Activated naive CD8-positive, alpha-beta T cell treated with anti-CD3 and anti-CD28 coated beads for 36 hours (primary cell): ENCODE measurements at places on chromosomes 2 and 18. TPM values are rescaled to one million over a fixed set of nuclear protein-coding genes. Genes with fewer than 3 reads are reported as not detected.
A peak's percentile ranks its signal among the peaks of the same experiment; 100 is the strongest.

TCF23 gene
- not detected for total RNA-seq

ACMSD gene
- total RNA-seq: not detected

DNA sequence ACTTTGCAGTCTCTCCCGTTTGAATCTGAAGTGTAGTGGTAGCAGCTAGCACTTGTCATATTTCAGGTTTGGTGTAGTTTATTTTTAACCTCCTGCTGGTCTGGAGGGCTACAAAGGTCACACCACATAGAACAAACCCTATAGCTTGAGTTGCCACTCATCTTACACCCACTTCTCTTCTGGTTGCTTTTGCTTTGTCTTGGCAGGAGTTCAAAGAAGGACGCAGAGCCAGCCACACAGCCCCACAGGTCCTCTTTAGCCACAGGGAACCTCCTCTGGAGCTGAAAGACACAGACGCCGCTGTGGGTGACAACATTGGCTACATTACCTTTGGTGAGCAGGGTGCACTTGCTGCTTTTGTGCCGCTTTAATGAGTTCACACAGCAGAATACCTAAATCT, 15.6 kb upstream of the GPBAR1 start:
- DNase-seq: no peak

DNA sequence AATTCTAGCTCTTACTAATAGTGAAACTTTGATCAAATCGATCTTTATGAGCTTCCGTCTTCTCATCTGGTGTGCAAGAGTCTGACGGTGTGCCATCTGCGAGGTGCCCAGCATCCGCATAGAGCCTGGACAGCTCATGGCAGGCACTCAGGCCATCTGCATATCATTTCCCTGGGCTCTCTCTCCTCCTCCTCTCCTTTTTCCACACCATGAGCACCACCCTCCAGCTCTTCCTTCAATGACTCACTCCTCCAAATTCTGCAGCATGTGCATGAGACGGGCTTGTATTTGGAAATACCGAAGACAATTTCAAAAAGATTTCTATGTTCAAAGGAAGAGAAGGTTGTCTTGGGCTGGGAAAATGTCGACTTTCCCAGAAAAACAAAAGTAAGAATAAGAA, 161.1 kb downstream of the CCBE1 start:
- no peak for DNase-seq

GRCh38 chr2:27690052-27690451, 26.4 kb downstream of the SLC4A1AP start:
- DNase-seq: no peak

DNA sequence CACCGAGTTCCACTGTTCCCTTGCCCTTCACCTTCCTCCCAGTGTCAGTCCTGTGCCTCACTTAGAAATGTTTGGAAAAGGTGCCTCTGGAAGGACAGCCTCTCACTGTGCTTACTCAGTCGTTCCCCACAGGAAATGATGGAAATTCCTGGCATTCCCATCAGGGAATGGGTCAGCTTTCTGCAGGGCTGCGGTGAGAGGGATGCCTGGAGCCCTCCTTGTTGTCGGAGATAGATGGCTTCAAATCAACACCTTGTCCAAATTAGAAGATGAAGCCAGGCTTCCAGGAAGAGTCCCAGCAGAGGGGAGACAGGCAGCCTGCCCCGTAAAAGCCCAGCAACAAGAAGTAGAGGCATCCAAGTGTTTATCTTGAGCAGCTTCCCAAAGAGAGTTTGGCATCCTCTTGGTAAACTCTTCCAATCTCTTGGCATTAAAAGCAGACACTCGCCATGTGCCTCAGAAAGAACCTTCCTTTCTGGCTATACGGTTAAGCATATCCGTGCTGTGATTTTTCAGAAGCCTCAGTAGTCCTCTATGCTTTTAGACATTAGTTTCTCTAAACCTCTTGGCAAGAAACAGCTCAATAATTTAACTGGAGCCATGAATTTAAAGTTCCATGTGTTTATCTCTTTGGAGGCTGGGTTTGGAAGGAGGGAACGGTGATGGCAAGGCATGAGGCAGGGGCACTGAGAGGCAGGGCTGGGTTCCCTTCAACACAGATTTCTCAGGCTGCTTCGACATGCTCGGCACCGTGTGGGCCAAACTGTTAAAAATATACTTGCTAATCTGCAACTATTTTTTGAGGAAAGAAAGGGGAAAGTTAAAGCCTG, 25.1 kb downstream of the COLEC12 start:
- DNase-seq: no peak

IL1A gene
- 0.20 TPM for total RNA-seq

GRB14 gene
- not detected for total RNA-seq

KIF5C gene
- total RNA-seq: 15.3 TPM

MOCOS gene
- total RNA-seq: 0.14 TPM

GRCh38 chr2:194383401-194383800, 1273.6 kb upstream of the SLC39A10 start:
- peak; percentile 0 for DNase-seq

DNA sequence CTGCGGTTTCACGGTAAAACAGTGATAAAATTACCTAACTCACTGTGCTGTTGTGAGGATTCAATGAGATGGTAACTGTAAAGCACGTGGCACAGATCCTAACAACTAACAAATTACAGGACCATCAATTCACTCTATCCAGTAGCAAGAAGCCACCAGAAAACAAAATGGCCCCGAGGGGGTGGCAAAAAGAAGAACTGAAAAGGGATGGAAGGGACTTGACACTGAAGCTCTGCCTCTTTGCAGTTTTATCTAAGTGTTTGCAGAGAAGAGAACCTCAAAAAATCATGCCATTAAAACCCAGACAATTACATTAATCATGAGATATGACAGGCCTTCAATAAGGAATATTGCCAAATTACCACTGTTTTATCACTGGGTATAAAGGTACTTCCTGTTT, 46.7 kb downstream of the IRS1 start:
- no peak for DNase-seq

ZNF512 gene
- 21.0 TPM for total RNA-seq

AMER3 gene
- not detected for total RNA-seq

SLC66A2 gene
- 30.2 TPM for total RNA-seq

- DNase-seq: no peak
Measured at GRCh38 chr2:177275040-177275742, 10.7 kb upstream of the NFE2L2 start.

DNA sequence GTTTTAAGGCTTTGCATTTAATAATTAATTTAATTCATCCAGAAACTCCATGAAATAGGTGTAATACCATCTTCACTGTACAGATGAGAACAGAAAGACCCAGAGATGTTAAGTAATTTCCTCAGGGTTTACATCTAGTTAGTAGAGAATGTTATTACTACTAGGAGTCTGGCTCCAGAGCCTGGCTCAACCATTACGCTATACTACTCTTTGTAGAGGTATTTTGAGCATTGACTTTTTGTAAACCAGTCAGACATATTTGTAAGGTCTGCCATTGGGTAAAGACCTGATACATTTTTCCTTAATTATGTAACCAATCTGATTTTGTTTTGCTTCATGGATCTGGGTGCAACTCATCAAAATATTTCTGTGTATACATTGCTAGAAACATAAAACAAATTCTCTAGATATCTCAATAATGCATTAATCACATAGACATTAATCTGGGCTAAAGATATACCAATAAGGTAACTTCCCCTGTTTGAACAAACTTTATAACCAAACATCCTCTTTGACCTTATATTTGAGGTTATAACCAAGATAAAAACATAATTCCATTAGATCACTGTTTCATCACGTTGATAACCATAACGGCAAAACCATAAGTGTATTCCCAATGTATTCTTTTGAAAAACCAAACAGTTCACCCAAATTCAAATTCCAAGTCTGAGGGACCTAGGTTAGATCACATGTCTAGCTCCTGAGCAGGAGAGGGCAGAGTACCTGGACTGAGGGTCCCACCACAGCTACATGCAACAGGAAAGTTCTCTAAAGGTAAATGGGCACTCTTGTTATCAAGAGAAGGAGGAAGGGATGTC, 135.0 kb downstream of the IKZF2 start:
- DNase-seq: no peak

FNDC4 gene
- not detected for total RNA-seq

- DNase-seq: no peak
Measured at GRCh38 chr2:199707593-199708185, 143.3 kb downstream of the FTCDNL1 start.

- no peak for DNase-seq
Measured at GRCh38 chr18:23650968-23651927, 11.5 kb downstream of the ANKRD29 start.

DNA sequence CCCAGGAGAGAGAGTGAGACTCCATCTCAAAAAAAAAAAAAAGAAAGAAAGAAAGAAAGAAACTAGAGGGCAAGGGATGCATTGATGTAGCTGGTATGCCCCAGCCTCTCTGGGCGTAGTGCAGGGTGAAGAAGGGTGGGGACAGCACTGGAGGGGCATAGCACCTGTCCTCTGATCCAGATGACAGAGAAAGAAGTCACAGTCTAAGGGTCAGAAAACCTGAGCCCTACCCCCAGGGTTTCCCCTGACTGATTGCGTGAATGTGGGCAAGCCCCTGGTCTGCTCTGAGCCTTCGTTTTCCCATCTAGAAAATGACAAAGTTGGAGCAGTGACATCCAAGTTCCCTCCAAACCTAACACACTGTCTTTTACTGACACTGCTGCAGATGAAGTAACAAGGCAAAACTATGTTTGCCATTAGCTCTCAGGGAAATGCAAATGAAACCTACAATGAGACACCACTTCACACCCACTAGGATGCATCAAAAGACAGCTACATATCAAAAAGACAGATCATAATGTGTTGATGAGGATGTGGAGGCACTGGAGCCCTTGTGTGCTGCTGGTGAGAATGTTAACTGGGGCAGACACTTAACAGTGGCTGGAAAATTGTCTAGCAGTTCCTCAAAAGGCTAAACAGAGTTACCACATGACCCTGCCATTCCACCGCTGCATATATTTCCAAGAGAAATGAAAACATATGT, 19.5 kb upstream of the YWHAQ start:
- DNase-seq: no peak

DNA sequence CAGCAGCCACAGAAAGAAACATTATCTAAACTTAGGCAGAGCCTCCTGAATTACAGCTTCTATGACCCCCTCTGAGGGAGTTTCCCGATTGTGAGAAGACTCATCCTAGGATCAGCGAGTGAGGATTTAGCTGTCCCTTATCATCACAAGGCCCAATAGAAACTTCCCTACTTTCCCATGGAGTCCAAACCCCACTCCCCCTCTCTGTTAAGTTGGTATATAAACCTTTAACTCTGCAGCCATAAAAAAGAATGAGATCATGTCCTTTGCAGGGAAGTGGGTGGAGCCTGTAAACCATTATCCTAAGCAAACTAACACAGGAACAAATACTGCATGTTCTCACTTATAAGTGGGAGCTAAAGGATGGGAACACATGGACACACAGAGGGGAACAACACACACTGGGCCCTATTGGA, 78.8 kb downstream of the MYL12B start:
- DNase-seq: no peak

REG3A gene
- not detected for total RNA-seq

SSB gene
- total RNA-seq: 124 TPM

GRCh38 chr2:171342067-171342413, 91.8 kb downstream of the METTL8 start:
- no peak for DNase-seq

TNFAIP6 gene
- total RNA-seq: not detected

- no peak for DNase-seq
Measured at GRCh38 chr18:54739476-54739875, 88.8 kb upstream of the RAB27B start.

- DNase-seq: no peak
Measured at GRCh38 chr2:44515416-44515815, 153.7 kb downstream of the CAMKMT start.

DNA sequence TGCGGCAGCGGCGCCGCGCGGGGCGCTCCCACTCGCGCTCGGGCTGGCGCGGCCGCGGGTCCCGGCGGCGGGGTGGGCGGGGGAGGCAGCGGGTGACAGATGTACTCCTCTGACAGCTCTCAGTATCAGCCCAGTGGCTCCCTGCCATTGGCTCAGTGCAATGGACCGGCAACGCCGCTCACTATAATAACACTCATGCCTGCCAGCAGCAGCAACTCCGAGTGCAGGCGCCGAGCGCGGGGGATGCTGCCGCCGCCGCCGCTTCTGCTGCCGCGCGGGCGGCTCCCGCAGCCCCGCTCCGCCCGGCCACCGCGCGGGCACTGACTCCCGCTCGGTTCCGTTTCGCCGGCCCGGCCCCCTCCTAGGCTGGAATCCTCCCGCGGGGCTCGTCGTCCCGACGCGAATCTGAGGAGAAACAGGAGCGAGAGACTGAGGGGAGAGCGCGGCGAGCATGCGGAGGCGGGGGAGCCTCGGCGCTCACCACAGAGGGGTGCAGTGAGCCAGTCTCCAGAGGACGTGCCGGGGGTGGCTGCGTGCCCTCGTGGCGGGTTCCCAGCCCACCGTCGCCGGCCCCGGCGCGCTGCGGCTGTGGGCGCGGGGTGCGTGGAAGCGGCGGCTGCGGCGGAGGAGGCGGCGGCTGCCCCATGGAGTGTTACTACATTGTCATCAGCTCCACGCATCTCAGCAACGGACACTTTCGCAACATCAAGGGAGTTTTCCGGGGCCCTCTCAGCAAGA, at the start of gene ZNF804A:
Gene ZNF804A, plus strand, starts transcription at position 214 of the 738 bp plus-strand sequence. Its CDS starts 431 bp downstream, at position 645.
- DNase-seq: peak; percentile 24

DNA sequence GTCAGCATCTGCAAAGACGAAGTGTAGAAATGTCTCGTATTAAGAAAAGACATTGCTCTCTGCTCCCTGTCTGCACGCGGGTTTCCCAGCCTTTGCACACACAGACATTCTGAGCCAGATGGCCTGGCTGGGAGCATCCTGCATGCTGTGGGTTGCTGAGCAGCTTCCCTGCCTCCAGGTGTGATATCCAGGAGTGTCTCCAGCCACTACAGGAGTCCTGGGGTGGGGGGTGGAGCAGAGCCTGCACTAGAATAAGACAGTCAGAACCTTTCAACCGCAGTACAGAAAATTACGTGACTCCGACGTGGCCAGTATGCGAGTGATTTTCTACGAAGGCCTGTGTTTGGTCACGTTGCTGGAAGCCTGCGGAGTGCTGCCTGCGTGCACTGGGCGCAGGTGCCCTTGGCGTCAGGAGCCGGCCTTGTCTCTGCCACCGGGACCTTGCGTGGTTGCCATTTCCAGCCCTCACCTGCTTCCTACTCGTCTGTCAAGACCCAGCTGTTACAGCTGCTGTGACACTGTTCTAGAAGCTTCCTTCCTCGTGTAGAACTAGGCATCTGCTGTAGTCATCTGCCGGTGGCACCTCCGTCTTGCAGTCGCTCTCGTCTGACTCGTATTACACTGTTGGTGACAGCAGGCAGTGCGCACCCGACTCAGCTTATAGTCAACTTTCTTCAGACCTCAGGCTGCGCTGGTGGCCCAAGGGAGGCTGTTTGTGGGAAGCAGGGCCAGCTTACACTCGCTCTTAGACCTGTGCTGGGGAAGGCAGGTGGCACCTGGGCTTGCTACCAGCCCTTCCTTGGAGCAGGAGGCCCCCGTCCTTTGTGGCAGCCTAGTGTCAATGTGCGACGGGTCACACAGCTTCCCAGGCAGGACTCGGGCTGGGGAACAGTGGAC, 11.2 kb downstream of the CTDP1 start:
- DNase-seq: no peak

GRCh38 chr2:161265874-161266273, 42.4 kb upstream of the PSMD14 start:
- DNase-seq: no peak
